SJSA1 (cell line): ENCODE measurements at places on chromosomes 2 and 18.

DNA sequence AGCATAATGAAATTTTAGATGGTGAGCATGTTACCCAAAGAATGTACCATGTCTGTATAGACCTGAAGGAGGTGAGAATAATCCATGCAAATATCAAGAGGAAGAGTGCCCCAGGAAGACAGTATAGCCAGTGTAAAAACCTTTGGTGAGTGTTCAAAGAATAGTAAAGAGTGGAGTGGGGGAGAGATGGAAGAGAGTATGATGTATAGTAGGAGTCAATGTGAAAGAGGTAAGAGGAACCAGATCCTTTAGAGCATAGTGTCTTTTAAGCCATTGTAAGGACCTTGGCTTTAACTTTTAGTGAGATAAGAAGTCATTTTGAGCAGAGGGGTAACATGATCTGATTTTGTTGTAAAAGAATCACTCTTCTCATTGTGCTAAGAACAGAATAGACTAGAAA lies 1052.3 kb upstream of the ZEB2 start:
- DNase-seq: no peak

GRCh38 chr2:31297751-31298150 lies 63.8 kb downstream of the EHD3 start:
- DNase-seq: peak; percentile 54

- DNase-seq: peak; percentile 88
These were observed at the start of gene ARPC2 for GRCh38 chr2:218216674-218217359. Gene ARPC2 (plus strand): TSS chr2:218217189. CDS start chr2:218217471, 282 bp downstream.

DNA sequence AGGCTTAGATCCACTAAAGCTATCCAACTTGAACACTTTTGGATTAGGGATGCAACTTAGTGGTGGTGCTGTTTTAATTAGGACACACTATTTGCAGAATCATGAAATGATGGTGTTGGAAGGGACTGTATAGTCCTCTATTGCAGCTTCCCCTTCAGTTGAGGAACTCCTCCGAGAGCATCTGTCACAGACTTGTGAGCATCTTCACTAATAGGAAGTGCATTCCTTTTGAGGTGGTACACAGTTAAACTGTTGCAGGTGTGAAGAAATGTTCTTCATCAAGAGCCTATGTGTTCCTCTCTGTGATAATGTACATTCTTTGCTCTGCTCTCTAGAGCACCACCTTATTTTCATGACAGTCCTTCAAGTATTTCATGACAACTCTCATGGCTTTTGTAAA lies 197.4 kb downstream of the CAMKMT start:
- no peak for DNase-seq

- no peak for DNase-seq
These were observed 98.2 kb downstream of the KCNF1 start for GRCh38 chr2:11009891-11010290.

- DNase-seq: no peak
These were observed 9.7 kb downstream of the DOK1 start for GRCh38 chr2:74564222-74564621.

DNA sequence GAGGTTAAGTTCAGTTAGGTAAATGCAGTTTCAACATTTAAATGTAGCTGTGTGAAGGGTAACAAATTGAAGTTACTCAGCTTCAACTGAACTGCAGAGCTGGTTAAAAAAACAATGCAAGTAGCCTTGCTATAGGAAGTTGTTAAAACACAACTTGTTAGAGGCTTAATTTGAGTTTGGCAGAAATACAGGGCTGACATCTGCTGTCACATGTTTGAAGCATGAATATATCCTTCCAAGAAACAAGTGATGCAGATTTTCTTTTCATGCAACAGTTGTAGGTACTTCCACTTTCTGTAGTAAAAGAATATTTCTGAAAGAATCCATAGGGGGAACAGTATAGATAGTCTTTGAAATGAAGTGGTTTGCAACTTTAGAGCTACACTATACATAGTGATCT lies 208.7 kb upstream of the RASGRP3 start:
- DNase-seq: no peak

- DNase-seq: no peak
These were observed 21.0 kb upstream of the PDE1A start for GRCh38 chr2:182447863-182448262.

- DNase-seq: no peak
These were observed 5.5 kb downstream of the UBE2E3 start for GRCh38 chr2:180985771-180986395.

DNA sequence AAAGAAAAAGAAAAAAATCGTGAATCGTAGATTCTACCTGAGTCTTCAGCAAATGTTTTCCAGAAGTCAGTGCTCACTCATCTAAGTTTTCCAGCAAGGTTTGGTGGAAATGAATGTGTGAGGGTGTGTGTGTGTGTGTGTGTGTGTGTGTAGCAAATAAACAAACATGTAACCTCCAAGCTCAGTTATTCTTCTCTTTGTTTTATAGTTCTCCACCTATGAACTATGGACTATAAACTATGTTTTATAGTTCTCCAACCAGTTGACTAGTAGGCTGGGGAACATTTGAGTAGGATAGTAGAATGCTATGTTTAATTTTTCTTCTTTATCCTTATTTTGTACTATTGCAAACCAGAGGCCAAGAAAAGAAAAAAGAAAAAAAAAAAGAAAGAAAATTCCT lies 44.6 kb upstream of the SERPINE2 start:
- DNase-seq: no peak

GRCh38 chr18:48784656-48785055 lies 166.1 kb downstream of the SMAD7 start:
- DNase-seq: no peak

DNA sequence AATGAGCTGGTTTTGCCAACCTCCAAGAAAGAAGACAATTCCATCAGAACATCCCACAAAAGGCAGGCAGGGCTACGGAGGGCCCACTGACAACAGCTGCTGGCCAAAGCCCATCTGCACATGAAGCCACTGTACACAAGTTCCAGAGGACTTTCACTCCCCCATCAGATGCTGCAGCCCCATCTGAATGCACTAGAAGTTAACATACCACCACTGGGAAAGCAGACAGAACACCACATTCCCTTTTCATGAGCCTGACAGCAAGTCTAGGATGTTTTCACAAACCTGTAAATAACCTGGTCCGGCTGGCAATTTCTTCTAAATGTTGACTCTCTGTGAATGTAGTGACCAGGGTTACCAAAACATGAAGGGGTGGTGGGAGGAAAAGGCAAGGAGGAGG lies 41.5 kb downstream of the CCBE1 start:
- DNase-seq: no peak

DNA sequence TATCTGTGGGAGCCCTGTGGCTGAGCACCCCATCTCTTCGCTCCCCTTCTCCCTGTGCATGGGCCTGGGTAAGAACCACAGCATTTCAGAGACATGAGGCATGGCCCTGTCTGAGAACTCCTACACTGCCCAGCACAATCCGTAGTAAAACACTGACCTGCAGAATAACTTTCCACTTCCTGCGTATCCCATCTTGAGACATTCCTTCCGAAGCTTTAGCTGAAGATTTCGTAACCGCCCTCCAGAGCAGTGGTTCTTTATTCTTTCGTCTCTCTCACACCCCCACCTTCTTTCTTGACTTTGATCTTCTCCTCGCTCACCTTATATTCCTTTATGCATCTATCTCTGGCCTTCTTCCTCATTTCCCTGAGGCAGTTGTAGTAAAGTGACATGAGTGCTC lies 381.1 kb downstream of the HRH4 start:
- no peak for DNase-seq

- no peak for DNase-seq
These were observed 885.6 kb upstream of the VRK2 start for GRCh38 chr2:57160976-57161375.

DNA sequence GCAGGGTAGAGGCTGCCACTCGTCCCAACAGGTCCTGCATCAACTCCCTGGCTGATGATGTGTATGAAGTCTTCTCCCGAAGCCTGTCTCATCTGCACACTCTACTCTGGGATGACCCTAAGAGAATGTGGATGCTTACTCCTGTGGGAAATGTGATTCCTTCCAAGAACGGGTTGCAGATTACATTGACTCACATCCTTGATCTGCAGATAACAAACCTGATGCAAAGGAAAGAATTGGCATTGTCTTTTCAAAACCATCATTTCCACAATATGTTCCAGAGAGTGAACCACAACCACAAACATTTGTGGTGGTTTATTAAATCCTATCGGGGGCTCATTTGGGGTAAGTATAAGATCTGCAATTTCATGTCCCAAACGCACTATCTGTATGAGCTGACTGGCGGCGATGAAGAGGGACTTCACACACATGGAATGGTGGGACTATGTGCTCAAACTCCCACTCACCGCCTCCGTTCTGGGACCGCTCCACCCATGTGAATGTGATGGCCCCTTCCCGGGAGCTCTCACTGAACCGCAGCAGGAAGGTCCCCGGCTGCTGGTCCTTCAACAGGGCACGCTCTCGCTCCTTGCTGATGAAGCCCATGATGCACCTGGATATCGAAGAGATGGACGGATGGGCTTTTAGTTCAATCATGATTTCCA lies 35.5 kb downstream of the STAT1 start:
- DNase-seq: no peak

DNA sequence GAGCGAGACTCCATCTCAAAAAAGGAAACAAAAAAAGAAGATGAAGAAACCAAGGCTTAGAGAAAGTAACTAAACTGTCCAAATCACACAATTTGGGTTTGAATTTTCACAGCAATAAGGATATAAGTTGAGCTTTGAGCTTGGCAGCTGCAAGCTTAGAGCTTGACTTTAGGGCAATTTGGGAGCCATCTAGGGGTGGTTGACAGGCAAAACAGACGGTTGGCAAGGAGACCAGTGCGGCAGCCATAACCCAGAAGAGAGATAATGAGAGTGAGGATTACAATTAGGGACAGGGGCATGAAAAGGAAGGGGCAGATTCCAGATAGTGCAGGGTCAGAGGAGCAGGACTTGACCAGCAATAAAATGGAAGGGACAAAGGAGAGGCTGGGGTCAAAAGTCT lies 382.2 kb upstream of the HNRNPA3 start:
- no peak for DNase-seq

DNA sequence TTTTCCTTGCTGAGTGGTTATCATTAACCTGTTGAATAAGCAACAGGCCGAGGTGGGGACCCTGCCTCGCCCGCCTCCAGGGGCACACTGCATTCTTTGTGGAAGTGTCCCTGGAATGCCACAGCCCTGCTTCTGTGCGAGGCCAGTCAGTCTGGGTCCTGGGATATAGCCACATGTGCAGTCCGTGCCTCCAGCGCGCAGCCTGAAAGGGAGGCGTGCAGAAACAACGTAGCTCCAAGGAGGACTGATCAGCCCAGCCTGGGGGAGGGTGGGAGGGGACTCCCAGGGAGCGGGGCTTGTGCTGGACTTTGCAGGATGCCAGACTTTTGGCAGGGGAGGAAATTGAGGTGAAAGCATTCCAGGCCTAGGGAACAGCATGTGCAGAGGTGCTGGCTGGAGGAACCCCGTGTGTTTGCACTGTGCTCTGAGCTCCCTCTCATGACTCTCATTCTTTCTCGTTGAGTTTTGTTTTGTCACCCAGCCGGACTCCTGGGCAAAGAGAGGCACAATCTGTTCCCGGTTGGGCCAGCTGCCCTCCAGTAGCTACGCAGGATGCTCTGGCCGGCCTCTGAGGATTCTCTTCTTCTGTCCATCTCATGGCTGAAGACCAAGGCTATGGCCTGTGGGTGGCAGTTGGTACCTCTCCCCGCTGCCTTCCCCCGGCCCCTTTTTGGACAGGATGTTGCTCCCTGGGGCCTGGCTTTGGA lies 39.7 kb downstream of the HPCAL1 start:
- no peak for DNase-seq

DNA sequence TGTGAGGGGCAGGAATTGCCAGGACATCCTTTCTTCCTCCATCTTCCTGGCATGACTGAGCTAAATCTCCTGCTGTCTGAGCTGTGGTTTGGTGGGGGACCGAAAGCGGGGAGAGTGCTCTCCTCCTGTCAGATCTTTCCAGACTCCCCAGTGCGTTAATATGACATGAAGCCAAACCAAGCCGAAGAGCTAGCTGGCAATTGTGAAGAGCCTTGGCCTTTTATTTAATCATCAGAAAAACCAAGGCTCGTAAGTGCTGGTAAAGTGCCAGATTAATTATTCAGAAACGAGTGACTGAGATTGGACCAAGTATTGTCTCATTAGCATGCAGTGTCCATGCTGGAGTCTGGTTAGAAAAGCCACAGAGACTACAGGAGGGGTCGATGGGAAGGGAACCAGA lies 14.5 kb upstream of the LRPPRC start:
- DNase-seq: no peak

DNA sequence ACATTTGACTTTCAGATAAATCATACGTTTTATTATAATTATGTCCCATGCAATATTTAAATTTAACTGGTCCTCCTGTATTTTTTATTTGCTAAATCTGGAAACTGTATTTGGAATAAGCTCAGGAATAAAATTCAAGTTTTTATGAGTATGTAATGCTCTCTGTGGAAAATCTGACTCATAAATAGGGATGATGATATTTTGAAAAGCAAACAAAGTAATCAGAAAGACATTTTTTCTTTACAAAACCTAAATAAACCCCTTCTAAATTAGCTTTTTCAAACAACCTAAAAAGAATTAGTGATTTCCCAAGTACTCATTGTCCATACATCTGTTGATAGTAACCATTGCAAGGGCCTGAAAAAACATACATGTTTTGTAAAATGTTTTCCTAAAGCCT lies 41.1 kb downstream of the ASB1 start:
- no peak for DNase-seq

DNA sequence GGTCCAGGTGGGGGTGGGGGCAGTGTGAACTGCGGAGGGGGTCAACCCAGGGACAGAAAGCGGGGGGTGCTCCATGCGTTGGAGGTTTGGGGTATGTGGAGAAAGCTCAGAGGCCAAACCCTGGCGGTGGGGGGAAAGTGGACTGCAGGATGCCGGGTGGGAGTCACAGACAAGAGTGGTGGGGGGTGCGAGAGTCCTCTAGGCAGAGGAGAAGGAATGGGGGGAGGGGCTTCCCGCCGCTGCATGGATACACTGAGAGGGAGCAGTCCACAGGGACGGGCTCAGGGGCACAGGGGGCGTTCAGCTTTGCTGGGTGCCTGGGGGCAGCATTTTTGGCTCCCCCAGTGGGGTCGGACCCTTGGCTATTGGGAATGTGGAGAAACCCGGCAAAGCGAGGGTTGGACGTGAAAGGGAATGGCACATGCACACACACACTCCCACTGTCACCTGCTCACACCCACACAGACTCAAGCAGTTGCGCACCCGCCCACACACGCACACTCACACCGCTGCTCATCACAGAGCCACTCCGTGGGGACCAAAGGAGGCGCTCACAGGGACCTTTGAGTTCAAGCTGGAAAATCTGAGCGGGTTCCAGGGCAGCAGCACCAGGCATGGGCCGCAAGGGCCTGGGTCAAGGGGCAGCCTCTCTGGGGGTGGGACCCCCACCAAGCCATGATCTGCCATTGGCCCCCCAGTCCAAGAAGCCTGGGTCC lies 7.7 kb downstream of the GBX2 start:
- no peak for DNase-seq
